ENCODE measurements at places on chromosomes 2 and 18.

GRCh38 chr2:23669413-23670244 lies 257.3 kb downstream of the ATAD2B start:
- no peak for DNase-seq

DNA sequence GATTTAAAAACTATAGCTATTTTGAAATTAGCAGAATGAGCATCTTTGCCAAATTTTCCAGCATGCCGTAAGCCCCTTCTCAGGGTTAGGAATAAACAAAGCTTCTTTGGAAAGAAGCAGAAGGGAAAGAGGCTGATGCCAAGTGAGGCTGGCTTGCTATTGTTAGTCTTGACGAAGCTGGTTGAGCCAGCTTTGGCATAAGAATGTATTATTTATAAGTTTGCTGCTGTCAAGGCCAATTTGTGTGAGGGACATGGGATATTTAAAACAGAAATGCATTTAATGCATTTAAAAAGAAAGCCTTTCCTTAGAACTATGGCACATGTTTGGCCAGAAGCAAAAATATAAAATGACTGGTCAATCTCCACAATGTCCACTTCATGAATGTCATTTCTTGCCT lies 52.5 kb upstream of the TTN start:
- no peak for DNase-seq

DNA sequence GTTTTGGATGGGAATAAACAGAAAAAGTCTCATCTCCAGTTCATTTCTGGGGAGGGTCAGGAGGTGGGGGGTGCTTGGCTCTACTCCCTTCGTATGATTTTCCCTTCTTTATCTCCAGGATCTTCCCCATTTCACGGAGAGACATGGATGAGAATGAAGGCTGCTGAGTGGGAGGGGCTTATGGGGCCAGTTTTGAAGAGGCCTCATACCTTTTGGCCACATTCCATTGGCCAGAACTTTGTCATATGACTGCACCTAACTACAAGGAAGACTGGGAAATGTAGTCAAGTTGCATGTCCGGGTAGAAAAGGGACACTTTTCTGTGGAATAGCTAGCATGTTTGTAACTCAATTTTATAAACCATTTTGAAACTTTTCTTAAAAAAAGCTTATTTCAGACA lies 117.6 kb downstream of the NEDD4L start:
- no peak for DNase-seq

- DNase-seq, result no peak
Measured at GRCh38 chr2:68845043-68845442, 26.2 kb downstream of the BMP10 start.

GRCh38 chr2:191217580-191217979 lies 27.6 kb upstream of the MYO1B start:
- no peak for DNase-seq

GRCh38 chr2:241258505-241259280 lies 56.8 kb downstream of the HDLBP start:
- no peak for DNase-seq

GRCh38 chr18:12246849-12247808 lies 7.0 kb upstream of the CIDEA start:
- no peak for DNase-seq

DNA sequence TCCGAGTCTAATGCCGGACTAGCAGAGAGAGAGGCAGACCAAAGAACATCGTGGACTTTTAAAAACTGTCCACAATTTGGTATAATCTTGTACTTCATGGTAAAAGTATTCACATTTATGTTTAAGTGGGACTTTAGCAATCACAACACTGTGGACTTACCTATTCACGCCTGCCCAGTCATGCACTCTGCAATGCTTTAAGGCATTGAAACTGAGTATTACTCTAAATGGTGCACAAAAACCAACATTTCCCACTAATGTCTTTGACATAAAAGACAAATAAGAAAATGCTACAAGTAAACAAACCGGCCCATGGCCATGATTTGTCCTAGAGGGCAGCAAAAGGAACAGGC lies 91.3 kb downstream of the ACVR1 start:
- DNase-seq, result no peak

GRCh38 chr18:49767111-49768050 lies 46.0 kb downstream of the ACAA2 start:
- DNase-seq, result no peak

GRCh38 chr2:232926431-232926939 lies 56.4 kb downstream of the SNORC start:
- DNase-seq, result no peak

DNA sequence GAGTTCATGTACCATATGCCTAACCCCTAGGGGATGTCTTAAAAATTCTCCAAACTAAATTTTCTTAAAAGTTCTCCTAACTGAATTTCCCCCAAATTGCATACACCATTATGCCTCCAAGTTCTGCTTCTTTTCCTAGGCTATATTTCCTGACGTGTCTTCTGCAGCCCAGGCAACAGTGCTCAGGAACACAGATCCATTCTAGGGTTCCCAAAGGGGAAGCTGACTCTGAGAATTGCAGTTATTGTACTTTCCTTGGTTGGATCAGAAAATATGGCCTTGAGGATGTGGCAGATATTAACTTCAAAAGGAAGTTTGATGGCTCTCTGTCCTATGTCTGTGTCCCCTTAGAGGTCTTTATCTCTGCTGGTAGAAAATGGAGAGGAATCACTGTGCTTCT lies 124.3 kb downstream of the TMEM17 start:
- no peak for DNase-seq

GRCh38 chr2:54988612-54989011 lies 61.6 kb downstream of the RTN4 start:
- no peak for DNase-seq

DNA sequence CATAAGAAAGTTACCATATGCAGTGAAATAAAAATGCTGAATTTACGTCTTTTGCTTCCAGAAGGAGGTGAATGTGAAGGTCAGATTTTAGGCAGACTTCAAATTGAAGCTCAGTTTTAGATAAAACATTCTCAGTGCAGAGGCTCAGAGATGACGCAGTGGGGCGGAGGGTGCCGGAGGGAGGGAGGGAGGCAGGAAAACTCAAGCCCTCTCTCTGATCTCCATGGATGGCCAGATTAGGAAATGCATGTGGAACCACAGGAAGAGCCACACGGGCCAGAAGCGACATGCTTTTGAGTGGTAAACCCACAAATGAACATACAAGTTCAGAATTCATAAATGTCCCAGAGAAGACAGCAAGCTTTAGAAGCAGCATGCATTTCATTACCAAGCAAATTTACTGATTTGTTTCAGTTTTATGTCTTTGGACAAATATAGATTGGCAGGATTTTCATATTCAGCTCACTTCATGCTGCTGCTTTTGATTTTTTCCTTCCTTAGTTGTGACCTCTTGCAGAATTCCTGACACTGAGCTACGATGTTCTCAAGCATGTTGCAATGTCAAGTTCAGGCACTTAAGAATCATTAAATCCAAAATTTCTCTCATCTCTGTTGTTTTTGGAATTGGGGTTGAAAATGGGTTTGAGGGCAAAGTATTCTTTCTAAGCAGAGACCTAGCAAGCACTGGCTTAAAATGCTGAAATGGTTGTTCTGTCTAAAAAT lies 29.7 kb upstream of the APCDD1 start:
- no peak for DNase-seq

DNA sequence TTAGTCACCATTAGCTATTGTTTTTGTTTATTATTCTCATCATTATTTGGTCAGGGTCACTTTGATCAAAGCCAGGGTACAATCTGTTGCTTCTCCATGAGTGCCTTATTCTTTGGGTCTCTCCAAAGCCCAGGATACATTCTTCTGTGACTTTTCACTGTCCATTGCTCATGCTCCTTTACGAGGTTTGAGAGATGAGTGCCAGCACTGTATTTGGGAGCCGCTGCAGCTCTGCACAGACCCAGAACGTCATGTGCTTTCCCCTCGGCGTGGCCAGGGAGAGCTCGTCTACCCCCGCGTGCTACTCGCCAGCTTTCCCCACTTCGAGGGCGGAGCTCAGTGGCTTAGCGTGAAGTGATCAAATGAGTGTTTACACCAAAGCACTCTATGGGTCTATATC lies 123.7 kb downstream of the COL6A3 start:
- DNase-seq, result no peak

DNA sequence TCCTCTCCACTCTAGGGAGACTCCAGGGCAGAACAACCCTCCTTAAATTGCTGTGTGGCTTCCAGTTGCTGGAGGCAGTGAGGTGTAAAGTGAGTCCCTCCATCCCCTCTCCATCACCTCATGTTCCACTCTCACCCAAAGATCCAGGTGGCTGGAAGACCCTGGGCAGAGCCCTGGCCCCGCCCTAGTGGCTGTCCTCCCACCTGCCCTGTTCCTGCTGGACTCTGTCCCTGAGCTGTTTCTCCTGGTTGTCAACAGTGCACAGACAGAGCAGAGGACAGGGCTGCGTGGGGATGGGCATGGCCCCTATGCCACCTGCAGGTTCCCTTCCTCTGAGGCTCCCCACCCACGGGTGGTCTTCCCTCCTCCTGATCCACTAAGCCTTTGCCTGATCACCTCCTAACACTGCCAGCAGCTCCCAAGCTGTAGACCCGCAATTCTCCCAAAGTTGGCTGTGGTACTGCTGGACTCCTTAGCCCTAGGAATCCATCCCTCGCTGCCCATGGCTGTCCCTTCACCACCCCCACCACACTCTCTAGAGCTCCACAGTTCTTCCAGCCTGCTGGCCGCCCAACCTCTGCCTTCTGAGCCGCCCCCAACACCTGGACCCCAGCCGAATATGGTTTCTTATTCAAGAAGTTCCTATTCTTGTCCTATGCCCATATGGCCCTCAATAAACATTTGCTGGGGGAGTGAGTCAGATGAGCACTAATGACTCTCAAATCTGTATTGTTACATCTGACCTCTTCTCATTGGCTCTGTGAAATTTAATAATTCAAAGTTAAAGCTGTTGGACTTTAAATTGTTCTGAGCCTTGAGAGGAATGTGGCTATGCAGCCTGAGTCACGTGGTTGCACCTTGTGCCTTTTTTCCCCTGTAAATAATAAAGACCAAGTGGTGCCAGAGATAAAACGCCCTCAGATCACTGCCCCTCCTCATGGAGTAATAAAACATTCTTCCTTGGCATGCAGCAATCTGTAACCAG lies 260.0 kb upstream of the HS6ST1 start:
- DNase-seq, result no peak

DNA sequence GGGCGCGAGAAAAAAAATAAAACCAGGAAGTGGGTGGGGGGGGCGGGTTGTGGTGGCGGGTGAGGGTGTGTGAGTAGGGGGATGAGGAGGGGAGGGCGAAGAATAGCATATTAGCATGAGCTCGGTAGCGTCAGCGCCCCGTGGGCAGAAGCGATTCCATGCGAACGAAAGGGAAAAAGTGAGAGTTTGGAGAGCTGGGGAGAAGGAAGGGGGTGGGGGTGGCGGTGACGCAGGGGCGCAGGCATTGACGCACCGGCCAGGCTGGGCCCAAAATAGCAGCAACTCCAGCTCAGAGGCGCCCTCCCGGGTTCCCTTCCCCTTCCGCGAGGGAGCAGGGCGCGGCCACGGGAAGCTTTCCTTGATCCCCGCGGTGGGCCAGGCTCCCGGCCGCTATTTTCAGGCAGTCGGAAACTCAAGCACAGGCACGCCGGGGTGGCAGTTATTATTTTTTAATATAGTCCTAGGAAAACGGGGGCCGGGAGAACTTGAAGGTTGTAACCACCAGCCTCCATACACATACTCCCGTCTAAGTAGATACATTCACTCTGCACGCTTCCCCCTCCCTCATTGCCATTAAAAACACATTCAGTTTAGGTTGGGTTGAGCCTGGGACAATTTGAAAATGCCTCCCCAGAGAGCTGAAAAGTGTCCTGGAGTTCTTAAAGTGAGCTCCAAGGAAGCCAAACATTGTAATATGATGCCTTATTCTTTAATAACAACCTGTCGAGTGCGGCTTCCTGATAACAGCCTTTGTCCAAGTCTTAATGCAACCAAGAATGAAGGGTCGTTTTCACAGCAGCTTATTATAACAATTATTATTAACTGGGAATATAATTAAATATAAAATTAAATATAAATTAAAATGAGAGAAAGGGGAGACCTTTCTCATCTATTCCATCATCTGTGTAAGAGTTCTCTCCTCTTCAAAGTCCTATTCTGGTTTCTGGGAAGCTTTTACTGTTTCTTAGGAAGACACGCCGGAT lies 2.3 kb upstream of the NR4A2 start:
- DNase-seq, result peak; percentile 7

- DNase-seq, result peak; percentile 89
Measured at GRCh38 chr2:6780765-6781274, 84.9 kb downstream of the CMPK2 start.

- no peak for DNase-seq
Measured at GRCh38 chr2:217905896-217906295, 96.9 kb downstream of the TNS1 start.

DNA sequence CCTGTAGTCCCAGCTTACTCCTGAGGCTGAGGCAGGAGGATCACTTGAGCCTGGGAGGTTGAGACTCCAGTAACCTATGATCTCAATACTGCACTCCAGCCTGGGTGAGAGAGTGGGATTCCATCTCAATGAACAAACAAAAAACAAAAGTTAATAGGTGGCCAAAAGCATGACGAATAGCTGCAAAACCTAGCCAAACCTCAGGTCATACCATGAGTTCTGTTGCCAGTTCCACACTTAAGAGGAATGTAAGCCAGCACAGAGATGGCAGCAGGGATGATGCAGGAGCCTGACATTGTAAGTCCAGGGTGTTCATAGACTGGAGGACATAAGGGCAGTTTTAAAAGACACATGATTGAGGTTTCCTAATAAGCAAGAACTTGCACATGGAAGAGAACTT lies 55.3 kb upstream of the RMDN2 start:
- no peak for DNase-seq

GRCh38 chr2:223097888-223098383 lies 45.9 kb downstream of the KCNE4 start:
- no peak for DNase-seq

DNA sequence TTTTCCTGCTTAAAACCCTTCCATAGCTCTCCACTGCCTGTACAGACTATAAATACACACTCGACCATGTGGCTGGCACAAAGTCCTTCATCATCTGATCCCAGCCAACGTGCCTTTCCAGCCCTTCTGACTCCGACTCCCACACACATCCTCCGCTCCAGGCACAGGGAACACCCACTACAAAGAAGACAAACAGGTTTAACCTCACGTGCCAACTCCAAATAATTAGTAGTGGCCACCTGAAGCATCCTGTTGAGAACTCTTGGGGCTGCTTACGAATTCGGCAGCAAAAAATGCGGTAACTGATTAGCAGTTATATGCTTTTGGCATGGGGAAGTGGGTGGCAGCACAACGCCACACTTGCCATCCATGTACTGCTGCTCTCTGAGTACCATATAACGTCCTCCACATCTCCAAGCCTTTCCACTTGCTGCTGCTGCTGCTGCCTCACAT lies 12.1 kb downstream of the SPIRE1 start:
- no peak for DNase-seq

- DNase-seq, result no peak
Measured at GRCh38 chr2:145157741-145158591, 638.0 kb upstream of the ZEB2 start.

- no peak for DNase-seq
Measured at GRCh38 chr18:42025974-42026625, 71.1 kb downstream of the PIK3C3 start.

- DNase-seq, result no peak
Measured at GRCh38 chr18:35390951-35391700, 14.0 kb upstream of the ZNF396 start.

- DNase-seq, result no peak
Measured at GRCh38 chr2:38039121-38039910, 36.6 kb downstream of the CYP1B1 start.

Measured in OCI-LY7 (cell line).